ENCODE measurements at places on chromosomes 7 and 10.

- DNase-seq = no peak
Measured at GRCh38 chr10:97101166-97101940, 84.4 kb downstream of the SLIT1 start.

- no peak for DNase-seq
Measured at GRCh38 chr7:140876519-140877248, 48.0 kb downstream of the BRAF start.

GRCh38 chr7:13240349-13240748 is 552.9 kb downstream of the ARL4A start:
- no peak for DNase-seq

- no peak for DNase-seq
Measured at GRCh38 chr7:74606909-74607510, 50.5 kb upstream of the GTF2I start.

DNA sequence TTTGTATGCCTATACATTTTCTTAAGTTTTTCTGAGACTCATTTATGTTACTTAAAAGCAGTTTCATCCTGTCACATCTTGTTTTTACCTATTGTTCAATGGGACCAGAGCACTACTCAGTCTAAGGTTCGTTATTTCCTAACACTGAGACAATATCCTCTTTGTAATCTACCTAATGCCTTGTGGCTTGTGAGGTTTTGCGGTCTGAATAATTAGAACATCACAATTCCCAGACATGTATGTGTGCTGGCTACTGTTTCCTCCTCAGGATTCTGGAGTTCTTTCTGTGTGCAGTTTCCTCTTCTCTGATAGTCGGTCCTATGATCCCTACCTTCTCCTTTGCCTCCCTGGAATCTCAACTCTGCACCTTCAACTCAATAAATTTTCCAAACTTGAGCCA is 620.2 kb downstream of the ANKRD7 start:
- DNase-seq = no peak

- no peak for DNase-seq
Measured at GRCh38 chr7:11009631-11010030, 36.0 kb downstream of the PHF14 start.

DNA sequence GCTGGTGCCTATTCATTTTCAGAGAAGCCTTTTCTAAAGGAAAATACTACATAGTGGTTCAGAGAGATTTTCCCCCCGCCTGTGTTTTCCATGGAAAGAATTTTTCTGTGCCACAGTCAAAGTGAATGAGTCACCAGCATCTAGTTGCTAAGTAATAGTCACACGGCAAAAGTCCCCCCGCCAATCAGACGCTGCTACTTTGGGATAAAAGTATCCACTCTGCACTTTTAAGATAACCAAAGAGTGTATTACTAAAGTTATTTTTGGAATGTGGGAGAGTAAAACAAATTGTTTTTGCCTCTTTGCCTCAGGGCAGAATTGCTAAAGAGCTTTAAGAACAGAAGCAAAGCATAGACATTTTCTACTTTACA is 23.5 kb downstream of the ABLIM1 start:
- DNase-seq = no peak

GRCh38 chr10:74641659-74642058 is 184.7 kb upstream of the KAT6B start:
- no peak for DNase-seq

DNA sequence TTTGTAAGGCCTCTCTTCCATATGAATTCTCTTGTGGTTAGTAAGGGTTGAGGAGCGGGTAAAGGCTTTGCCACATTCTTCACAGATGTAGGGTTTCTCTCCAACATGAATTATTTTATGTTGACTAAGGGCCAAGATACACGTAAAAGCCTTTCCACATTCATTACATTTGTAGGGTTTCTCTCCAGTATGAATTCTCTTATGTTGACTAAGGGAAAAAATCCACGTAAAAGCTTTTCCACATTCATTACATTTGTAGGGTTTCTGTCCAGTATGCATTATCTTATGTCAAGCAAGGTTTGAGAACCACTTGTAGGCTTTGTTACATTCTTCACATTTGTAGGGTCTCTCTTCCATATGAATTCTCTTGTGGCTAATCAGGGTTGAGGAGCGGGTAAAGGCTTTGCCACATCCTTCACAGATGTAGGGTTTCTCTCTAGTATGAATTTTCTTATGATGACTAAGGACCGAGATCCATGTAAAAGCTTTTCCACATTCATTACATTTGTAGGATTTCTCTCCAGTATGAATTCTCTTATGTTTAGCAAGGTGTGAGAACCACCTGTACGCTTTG is 493.0 kb downstream of the ZNF479 start:
- DNase-seq = no peak
